AML-193 (cell line): ENCODE measurements at places on chromosomes 2 and 18.

GRCh38 chr2:8247905-8248622 lies 433.8 kb upstream of the ID2 start:
- no peak for DNase-seq

- no peak for DNase-seq
These were observed 216.3 kb upstream of the DTNA start for GRCh38 chr18:34493566-34494358.

- no peak for DNase-seq
These were observed 52.2 kb upstream of the UGP2 start for GRCh38 chr2:63789338-63790020.

DNA sequence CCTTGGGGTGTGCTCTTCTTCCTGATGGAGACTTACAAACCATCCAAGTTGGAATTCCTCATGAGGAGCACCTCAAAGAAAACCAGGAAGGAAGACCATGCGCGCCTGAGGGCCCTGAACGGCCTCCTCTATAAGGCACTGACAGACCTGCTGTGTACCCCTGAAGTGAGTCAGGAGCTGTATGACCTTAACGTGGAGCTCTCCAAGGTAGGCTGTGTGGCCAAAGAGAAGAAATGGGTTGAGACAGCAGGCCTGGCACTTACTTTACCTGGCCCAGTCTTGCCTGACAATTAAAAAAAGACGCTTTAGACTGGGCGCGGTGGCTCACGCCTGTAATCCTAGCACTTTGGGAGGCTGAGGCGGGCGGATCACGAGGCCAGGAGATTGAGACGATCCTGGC lies 3.1 kb downstream of the RBFA start:
- DNase-seq, result no peak

GRCh38 chr2:179264368-179265081 lies at the start of gene SESTD1:
TSS of gene SESTD1 (minus strand) at chr2:179264832. CDS start at chr2:179191841, 72,991 bp downstream.
- DNase-seq, result no peak

- no peak for DNase-seq
These were observed 25.2 kb upstream of the FAM110C start for GRCh38 chr2:71309-72035.

DNA sequence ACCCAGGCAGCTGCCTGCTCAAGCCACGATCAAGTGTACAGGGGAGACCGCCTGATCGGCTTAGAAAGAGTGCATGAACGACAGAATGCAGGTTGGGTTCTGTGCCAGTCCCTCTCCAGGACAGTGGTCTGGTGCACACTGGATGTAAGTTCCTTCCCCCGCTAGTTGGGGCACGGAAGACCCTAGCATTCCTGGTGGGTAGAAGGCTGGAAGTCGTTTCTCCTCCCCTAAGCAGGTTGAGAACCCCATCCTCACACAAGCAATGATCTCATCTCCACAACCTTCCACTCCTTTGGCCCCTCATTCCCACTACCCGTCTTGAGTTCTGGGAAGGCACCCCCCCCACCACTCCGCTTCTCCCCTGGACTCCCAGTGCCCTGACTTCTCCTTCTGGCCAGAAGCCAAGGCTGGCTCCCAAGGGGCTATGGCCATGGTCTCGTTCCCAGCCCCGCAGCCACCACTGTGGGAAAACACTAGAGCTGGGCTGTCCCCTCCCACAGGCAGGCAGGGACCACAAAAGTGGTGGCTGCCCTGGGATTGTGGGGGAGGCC lies 1.4 kb upstream of the ANKRD39 start:
- DNase-seq, result no peak

DNA sequence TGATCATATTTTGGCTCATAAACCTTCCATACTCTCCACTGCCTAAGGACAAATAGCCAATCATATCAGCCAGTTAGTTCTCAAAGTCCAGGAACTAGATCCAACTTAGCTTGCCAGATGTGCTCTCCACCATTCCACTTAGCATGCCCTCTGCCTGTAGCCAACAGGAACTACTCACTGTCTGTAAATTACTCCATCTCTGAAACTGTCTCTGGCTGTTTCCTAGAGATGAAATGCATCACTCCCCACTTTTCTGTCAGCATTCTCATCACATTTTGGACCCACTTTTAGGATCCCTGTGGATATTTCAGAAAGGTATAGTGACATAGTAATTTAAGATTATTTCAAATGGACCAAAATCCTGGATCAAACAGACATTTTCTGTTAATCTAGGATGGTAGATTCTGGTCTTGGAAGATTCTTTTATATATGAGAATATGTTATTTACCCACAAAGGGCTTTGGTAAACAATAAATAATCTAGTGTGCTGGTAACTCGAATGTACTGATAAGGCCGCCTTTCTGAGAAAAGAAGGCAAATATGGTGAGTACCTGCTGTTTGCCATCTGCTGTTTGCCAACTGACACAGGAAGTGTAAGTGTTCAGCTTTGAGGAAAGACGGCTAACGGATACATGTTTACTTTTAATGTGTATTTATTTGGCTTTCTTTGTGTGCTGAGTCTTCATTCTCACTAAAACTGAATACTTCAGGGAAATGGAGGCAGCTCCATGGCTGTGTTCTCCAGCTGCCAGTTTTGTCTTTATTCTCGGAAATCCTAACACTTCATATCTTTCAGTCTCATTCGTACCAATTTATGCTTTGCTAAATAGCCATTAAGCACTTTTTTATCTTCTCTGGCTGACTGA lies 79.5 kb downstream of the EVA1A start:
- no peak for DNase-seq

GRCh38 chr2:237236188-237236587 lies 150.5 kb downstream of the COPS8 start:
- DNase-seq, result no peak
